ENCODE measurements at places on chromosomes 12 and 14.

- DNase-seq: no peak
Observed at GRCh38 chr12:55664826-55665225, 28.1 kb downstream of the OR10P1 start.

- DNase-seq: no peak
Observed at GRCh38 chr14:50489851-50490250, 42.5 kb downstream of the MAP4K5 start.

GRCh38 chr12:109594556-109595317 is 21.1 kb downstream of the MVK start:
- no peak for DNase-seq

DNA sequence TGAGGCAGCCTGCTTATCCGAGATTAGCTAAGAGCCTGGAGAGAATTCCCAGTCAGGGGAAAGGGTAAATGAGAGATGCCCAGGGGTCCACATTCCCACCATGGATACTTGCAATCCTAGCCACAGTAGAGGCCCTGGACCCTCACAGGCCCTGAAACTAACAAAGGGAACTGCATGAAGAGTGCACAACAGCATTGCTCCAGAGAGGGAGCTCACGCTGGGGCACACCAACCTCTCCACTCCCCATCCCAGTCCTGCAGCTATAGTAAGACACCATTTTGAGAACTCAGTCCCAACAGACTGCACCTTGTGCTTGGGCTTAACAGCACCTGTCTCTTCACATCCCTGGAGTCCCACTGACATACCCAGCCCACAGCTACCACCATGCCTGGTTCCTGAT is 30.5 kb downstream of the CEP83 start:
- no peak for DNase-seq

DNA sequence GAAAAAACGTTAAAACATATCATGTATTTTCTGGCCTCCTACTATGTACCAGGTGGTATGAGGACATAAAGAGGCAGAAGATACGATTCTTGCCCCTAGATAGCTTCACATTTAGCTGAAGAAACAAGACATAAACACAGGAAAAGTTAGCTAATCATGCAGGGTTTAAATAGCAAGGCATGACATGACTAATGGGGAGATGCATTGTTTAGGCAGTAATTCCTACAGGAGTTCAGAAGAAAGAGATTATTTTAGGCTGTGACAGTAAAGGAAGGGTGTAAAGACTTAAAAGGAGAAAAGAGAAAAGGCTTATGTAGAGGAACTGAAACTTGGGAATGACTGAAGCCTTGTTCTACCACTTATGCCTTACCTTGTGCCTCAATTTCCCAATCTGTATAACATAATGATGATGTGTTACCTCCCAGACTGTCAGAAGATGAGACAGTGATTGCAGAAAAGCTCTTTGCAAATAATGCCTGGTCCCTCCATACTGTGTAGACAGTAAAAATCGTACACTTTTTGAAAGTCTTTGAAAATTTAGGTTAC is 44.4 kb downstream of the PRKCH start:
- no peak for DNase-seq

Data from fibroblast of skin of abdomen (primary cell).